ENCODE measurements at places on chromosomes 6 and 20. TPM values are rescaled to one million over a fixed set of nuclear protein-coding genes. Genes with fewer than 3 reads are reported as not detected.

- H3K4me3 ChIP-seq, result no peak overlapping the region
- no peak overlapping the region for H3K27ac ChIP-seq
- H3K27me3 ChIP-seq, result no peaks in the 10 kb centered on the region
- peaks cover 14% of the 10 kb centered on the region for H3K4me1 ChIP-seq
- peaks cover 3% of the 10 kb centered on the region for H3K36me3 ChIP-seq
- DNase-seq, result no peak
Measured at GRCh38 chr20:49965781-49966305, 16.9 kb upstream of the SNAI1 start.

DNA sequence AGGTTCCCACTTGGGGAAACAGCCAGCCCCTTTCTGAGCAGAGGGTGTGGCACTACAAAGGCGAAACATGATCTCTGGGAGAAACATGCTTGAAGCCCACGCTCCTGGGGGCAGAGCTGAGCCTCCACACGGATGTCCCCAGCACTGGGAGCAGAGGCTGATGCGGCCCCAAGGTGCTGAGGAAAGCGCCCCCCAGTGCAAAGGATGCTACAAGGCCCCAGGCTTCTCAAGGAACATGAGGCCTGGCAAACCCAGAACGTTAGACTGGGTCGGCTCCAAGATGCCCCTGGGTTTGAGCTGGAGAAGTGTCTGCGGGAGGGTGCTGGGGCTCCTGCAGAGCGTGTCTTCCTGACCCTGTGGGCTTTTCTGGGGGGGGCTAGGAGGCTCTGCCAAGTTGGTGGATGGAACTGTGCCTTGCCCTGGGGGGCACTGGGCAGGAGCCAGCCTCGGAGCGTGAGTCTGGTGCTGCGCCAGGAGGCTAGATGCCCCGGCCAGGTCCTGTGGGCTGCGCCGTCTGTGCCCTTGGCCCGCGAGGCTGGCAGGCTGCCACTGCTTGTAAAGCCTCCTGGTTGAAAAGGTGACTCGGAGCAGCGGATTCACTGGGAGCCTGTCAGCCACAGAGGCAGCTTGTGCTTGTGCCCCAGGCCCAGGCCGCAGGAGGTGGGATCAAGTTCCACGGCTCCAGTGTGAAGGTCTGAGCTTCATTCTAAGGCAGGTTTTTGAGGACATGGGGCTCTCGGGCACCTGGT lies 8.1 kb downstream of the SYNJ2 start:
- no peaks in the 10 kb centered on the region for H3K27me3 ChIP-seq
- DNase-seq, result peak; percentile 48
- no peak overlapping the region for H3K4me3 ChIP-seq
- no peak overlapping the region for H3K27ac ChIP-seq
- H3K36me3 ChIP-seq, result 0 out of 3 replicates have a peak, but pooled peaks cover 2% of the 10 kb centered on the region
- peaks cover 19% of the 10 kb centered on the region for H3K4me1 ChIP-seq

GRCh38 chr20:41436679-41437078 lies 70.1 kb upstream of the EMILIN3 start:
- H3K4me1 ChIP-seq, result no peaks in the 10 kb centered on the region
- no peak overlapping the region for H3K4me3 ChIP-seq
- H3K27me3 ChIP-seq, result no peaks in the 10 kb centered on the region
- H3K36me3 ChIP-seq, result peaks cover 28% of the 10 kb centered on the region
- H3K27ac ChIP-seq, result no peak overlapping the region
- no peak for DNase-seq

- no peak overlapping the region for H3K27ac ChIP-seq
- no peak overlapping the region for H3K4me3 ChIP-seq
- no peaks in the 10 kb centered on the region for H3K27me3 ChIP-seq
- no peaks in the 10 kb centered on the region for H3K4me1 ChIP-seq
Measured at GRCh38 chr6:92126088-92126487, 1293.3 kb downstream of the EPHA7 start.

- H3K4me3 ChIP-seq, result no peak overlapping the region
- peak; percentile 76 for DNase-seq
- H3K36me3 ChIP-seq, result no peaks in the 10 kb centered on the region
Measured at GRCh38 chr6:39137245-39137644, 22.3 kb upstream of the SAYSD1 start.

- H3K4me1 ChIP-seq, result no peaks in the 10 kb centered on the region
- no peak overlapping the region for H3K4me3 ChIP-seq
- no peaks in the 10 kb centered on the region for H3K27me3 ChIP-seq
- no peak overlapping the region for H3K27ac ChIP-seq
Measured at GRCh38 chr6:106421496-106421895, 61.0 kb downstream of the CRYBG1 start.

DNA sequence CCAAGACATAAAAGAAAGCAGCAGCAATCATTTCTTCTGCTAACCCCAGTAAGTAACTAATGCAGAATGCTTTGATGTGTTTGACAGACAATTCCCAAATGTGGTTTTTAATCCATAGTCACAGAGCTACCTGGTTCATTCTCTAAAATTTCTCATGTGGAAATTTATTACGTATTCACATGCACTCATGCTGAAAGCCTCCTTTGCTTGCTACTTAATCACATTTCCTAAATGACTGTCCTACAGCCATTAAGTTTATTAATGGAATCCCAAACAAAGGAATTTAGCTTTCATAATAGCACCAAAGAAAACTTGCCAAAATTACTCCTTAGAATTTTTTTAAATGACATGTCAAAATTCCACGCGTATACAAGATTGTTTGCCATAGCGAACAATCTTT lies 68.6 kb upstream of the MCHR2 start:
- no peak overlapping the region for H3K27ac ChIP-seq
- H3K4me1 ChIP-seq, result no peaks in the 10 kb centered on the region
- no peak overlapping the region for H3K4me3 ChIP-seq
- no peaks in the 10 kb centered on the region for H3K27me3 ChIP-seq
- no peak for DNase-seq

- H3K36me3 ChIP-seq, result no peaks in the 10 kb centered on the region
- no peak for DNase-seq
- no peak overlapping the region for H3K27ac ChIP-seq
- H3K4me3 ChIP-seq, result no peak overlapping the region
- no peaks in the 10 kb centered on the region for H3K4me1 ChIP-seq
- peaks cover 28% of the 10 kb centered on the region for H3K27me3 ChIP-seq
Measured at GRCh38 chr6:39421383-39422225, 99.1 kb upstream of the KCNK16 start.

The ACSS1 gene
- total RNA-seq, result 0.67 TPM

The KIAA0408 gene
- total RNA-seq, result not detected

The HMGCLL1 gene
- not detected for total RNA-seq

The DEFB124 gene
- total RNA-seq, result not detected

The HLA-DQA2 gene
- not detected for total RNA-seq

Measured in K562 (cell line).